ENCODE measurements at places on chromosomes 12 and 14. TPM values are rescaled to one million over a fixed set of nuclear protein-coding genes. Genes with fewer than 3 reads are reported as not detected.

- H3K36me3 ChIP-seq = no peaks in the 10 kb centered on the region
- H3K4me3 ChIP-seq = no peak overlapping the region
- DNase-seq = no peak
- H3K27ac ChIP-seq = no peak overlapping the region
Measured at GRCh38 chr12:5864301-5864700, 80.8 kb downstream of the ANO2 start.

GRCh38 chr12:89497467-89497866 lies 27.1 kb downstream of the GALNT4 start:
- H3K4me3 ChIP-seq = no peak overlapping the region
- DNase-seq = no peak
- no peak overlapping the region for H3K27ac ChIP-seq
- H3K36me3 ChIP-seq = no peaks in the 10 kb centered on the region
- H3K27me3 ChIP-seq = no peaks in the 10 kb centered on the region
- H3K4me1 ChIP-seq = peaks cover 4% of the 10 kb centered on the region

Gene E2F7
- total RNA-seq = 22.3 TPM

Gene FLVCR2
- 3.3 TPM for total RNA-seq

- H3K4me3 ChIP-seq = no peak overlapping the region
- no peaks in the 10 kb centered on the region for H3K4me1 ChIP-seq
- no peaks in the 10 kb centered on the region for H3K27me3 ChIP-seq
- no peak overlapping the region for H3K27ac ChIP-seq
- DNase-seq = no peak
Measured at GRCh38 chr12:89789862-89790261, 81.2 kb upstream of the ATP2B1 start.

Gene RAD51AP1
- total RNA-seq = 75.2 TPM

Gene PTCSC3
- not detected for total RNA-seq

Gene OR6C76
- not detected for total RNA-seq

DNA sequence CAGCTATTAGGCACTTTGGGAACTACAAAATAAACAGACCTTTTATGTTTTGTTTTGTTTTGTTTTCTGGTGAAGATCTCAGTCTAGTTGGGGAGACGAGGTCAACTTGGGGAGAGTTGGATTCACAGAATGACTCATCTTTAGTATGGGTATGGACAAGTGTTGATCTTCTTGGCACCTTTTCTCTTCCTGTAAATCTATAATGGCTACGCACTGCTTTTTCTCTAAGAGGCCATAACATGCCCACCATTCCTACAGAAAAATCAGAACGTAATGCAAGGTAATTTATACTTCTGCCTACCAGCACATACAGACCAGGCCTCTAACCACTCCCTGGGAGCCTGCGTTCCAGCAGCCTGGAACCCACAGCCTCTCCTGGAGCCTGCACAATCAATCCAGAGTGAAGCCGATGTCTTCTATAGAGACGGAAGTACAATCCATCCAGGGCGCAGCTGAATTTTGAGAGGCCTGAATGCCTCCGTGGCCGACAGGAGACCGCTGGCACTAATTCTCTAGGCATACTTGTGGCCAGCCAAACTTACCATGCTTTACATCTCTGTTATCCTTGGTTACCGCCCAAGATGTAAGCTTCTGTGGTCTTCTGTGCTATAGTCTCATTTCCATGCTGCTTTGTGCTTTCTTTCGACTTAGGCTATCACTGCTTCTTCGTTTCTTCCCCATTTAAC lies 717 bp downstream of the PPHLN1 start:
- H3K36me3 ChIP-seq = no peaks in the 10 kb centered on the region
- H3K27ac ChIP-seq = peak overlapping the region; percentile 94
- H3K4me1 ChIP-seq = peaks cover 22% of the 10 kb centered on the region

DNA sequence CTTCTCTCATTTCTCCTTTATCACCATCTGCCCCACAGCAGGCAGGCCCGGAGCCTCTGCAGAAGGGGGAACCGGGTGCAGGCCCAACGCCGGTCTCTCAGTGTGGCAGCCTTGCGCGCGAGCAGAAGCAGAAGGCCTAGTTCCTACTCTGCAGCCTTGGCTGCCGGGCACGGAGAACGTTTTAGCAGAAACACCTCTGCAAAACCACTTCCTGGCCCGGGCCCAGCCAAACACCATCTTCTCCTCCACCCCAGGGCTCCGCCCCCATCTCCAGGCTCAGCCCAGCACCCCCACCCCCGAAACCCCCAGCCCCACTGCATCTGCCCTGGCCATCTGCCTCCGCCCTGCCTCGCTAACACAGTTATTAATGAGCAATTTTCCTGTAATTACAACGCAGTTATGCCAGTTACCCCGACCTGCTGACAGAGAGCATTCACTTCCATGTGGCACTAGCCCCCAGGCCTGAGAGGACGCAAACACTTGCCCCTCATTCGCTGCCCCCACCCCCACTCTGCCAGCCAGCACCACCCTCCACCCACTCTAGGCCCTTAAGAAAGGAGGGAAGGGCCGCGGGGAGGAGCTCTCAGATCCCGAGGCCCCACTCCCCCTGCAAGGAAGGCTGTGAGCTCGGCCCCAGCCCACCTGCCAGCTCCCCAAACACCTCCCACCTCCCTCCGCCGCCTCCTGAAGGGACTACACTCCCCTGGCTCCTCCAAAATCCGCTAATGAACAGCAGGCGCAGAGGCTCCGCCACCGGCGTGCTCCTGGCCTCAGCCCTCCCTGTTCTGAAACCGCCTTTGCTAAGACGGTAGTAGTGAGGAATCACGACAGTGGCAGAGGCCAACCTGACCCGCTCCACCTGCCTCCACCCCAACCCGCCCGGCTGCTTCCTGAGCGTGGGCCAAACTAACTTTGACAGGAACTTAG lies 44.7 kb upstream of the FBRSL1 start:
- peak; percentile 37 for DNase-seq
- H3K4me1 ChIP-seq = no peaks in the 10 kb centered on the region
- H3K4me3 ChIP-seq = peak overlapping the region; percentile 55
- H3K27me3 ChIP-seq = peaks cover 54% of the 10 kb centered on the region
- no peak overlapping the region for H3K27ac ChIP-seq

Gene KRT6B
- not detected for total RNA-seq

GRCh38 chr12:74111688-74112360 lies 425.8 kb upstream of the ATXN7L3B start:
- H3K27ac ChIP-seq = no peak overlapping the region
- H3K36me3 ChIP-seq = no peaks in the 10 kb centered on the region
- no peaks in the 10 kb centered on the region for H3K27me3 ChIP-seq
- peak; percentile 80 for DNase-seq
- no peaks in the 10 kb centered on the region for H3K4me1 ChIP-seq

DNA sequence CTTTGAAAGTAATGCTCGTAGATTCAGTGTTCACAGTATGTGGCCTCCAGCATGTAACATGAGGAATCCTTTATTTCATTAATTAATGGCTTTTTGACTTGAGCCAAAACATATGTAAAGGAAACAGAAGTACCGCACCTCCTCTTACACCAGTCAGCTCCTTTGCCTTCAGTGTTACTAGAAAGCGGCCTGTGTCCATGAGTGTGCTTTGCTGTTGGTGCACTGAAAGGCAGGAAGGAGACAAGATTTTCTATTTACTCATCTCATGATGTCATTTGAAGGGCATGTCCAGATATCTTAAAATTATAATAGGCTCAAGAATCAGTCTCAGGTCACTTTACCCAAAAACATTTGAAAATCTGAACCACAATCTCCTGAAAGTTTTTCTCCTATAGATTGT lies 9.9 kb upstream of the CCT2 start:
- DNase-seq = no peak
- peaks cover 13% of the 10 kb centered on the region for H3K36me3 ChIP-seq
- H3K27me3 ChIP-seq = no peaks in the 10 kb centered on the region
- H3K4me1 ChIP-seq = no peaks in the 10 kb centered on the region
- no peak overlapping the region for H3K4me3 ChIP-seq
- no peak overlapping the region for H3K27ac ChIP-seq

DNA sequence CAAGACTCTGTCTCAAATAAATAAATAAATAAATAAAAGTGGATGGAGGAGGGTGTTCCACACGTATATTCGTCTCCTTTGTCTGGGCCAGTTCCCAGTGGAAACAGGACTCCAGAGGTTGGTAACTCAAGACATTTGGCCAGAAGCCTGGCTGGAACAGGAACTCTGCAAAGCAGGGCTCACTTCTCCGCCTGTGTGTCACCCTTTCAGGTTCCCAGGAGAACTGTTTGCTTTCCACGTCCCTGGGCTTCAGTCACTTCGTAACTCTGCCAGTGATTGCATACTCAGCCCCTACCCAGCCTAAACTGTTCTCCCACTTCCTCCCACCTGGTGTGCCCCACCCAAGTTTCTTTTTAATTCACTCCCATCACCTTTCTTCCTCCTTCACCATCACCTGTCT lies 7.0 kb upstream of the UBE2N start:
- H3K27ac ChIP-seq = no peak overlapping the region
- H3K4me1 ChIP-seq = no peaks in the 10 kb centered on the region
- H3K27me3 ChIP-seq = no peaks in the 10 kb centered on the region
- no peaks in the 10 kb centered on the region for H3K36me3 ChIP-seq

DNA sequence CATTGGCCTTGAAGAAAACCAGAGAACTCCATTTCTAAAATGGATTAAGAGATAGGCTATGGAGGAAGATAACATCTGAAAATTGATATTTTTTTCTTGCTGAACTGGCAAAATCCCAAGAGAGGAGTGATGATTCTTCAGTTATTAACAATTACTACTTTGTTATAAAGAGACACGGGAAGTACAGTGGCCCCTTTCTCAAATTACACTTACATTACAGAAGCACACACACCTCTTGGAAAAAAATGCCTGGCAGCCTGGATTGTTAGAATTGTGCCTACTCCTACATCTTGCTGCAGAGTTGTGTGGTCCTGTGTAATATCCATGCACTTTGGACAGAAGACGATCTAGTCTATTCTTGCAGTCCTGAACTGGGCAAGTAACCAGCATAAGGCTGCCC lies 71.7 kb downstream of the TGFB3 start:
- H3K4me1 ChIP-seq = peaks cover 21% of the 10 kb centered on the region
- no peaks in the 10 kb centered on the region for H3K27me3 ChIP-seq
- no peak overlapping the region for H3K27ac ChIP-seq
- DNase-seq = no peak
- no peaks in the 10 kb centered on the region for H3K36me3 ChIP-seq

GRCh38 chr14:106845286-106846087 lies 1319.1 kb downstream of the TMEM121 start:
- H3K4me1 ChIP-seq = no peaks in the 10 kb centered on the region
- no peak overlapping the region for H3K27ac ChIP-seq
- no peaks in the 10 kb centered on the region for H3K27me3 ChIP-seq
- peaks cover 10% of the 10 kb centered on the region for H3K36me3 ChIP-seq

GRCh38 chr14:61511558-61511948 lies 183.8 kb upstream of the HIF1A start:
- no peaks in the 10 kb centered on the region for H3K36me3 ChIP-seq
- H3K4me3 ChIP-seq = no peak overlapping the region
- H3K27ac ChIP-seq = no peak overlapping the region
- peaks cover 18% of the 10 kb centered on the region for H3K4me1 ChIP-seq

Gene RASSF9
- 0.35 TPM for total RNA-seq

Gene PPP1R3E
- 2.3 TPM for total RNA-seq

Gene RNASE1
- 0.56 TPM for total RNA-seq

DNA sequence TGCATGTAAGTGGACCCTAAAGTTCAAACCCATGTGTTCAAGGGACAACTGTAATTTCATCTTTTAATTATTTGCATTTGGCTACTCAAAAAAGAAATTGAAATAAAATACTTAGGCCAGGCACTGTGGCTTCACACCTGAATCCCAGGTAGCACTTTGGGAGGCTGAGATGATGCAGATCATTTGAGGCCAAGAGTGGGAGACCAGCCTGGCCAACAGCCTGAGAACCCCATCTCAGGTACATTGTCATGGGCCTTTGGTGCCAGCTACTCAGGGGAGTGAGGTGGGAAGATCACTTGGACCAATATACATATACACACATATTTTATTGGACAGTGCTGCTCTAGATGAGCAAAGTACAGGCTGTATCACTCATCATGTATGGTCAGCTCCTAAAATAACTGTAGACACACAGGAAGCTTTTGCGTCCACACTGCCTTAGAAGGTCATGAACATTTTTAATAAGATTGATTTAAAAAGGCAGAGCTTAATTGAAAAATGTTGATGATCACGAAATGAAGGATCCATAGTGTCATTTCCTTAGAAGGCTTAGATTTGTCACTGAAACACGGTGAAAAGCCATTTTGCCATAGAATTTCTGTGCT lies 2.5 kb upstream of the ZCCHC8 start:
- H3K27ac ChIP-seq = peak overlapping the region; percentile 47
- DNase-seq = no peak
- H3K36me3 ChIP-seq = peaks cover 47% of the 10 kb centered on the region
- H3K4me3 ChIP-seq = no peak overlapping the region
- no peaks in the 10 kb centered on the region for H3K27me3 ChIP-seq

DNA sequence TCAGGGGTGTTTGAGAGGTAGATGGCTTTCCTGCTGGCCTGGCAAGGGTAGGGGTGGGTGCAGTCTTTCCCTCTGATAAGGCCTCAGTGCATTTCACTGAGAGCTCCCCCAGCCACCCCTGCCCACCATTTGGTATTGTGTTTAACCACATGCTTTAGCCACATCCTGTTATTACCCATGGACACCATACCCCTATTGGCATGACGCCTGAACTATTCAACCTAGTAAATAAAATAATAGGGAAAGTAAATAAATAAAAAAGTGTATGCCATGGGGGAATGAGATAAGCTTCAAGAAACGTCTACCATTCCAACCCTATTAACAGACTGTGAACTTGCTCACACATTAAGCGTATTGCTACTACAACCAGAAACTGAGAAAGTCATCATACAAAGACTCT lies 7.6 kb upstream of the LGR5 start:
- peaks cover 10% of the 10 kb centered on the region for H3K36me3 ChIP-seq
- H3K27me3 ChIP-seq = peaks cover 8% of the 10 kb centered on the region
- H3K4me3 ChIP-seq = no peak overlapping the region
- H3K27ac ChIP-seq = no peak overlapping the region

Gene CAPS2
- total RNA-seq = 7.4 TPM

- no peak overlapping the region for H3K4me3 ChIP-seq
- H3K36me3 ChIP-seq = no peaks in the 10 kb centered on the region
- no peak overlapping the region for H3K27ac ChIP-seq
- no peak for DNase-seq
- H3K27me3 ChIP-seq = no peaks in the 10 kb centered on the region
Measured at GRCh38 chr14:64081174-64081746, 212.9 kb downstream of the ESR2 start.

Gene TMEM117
- 1.6 TPM for total RNA-seq
